Hepatocyte (in vitro differentiated cells): ENCODE measurements at places on chromosomes 12 and 14. TPM values are rescaled to one million over a fixed set of nuclear protein-coding genes. Genes with fewer than 3 reads are reported as not detected.

GRCh38 chr12:752695-753610 is 574 bp downstream of the WNK1 start:
- H3K27me3 ChIP-seq: no peaks in the 10 kb centered on the region
- H3K27ac ChIP-seq: peak overlapping the region; percentile 97
- peaks cover 12% of the 10 kb centered on the region for H3K4me1 ChIP-seq
- DNase-seq: peak; percentile 87
- peak overlapping the region; percentile 23 for H3K4me3 ChIP-seq

- H3K27ac ChIP-seq: peak overlapping the region; percentile 95
- H3K27me3 ChIP-seq: no peaks in the 10 kb centered on the region
- no peaks in the 10 kb centered on the region for H3K36me3 ChIP-seq
- DNase-seq: peak; percentile 55
- peak overlapping the region; percentile 45 for H3K4me3 ChIP-seq
Observed at GRCh38 chr12:49109641-49110463, 795 bp downstream of the LMBR1L start.

Gene DLGAP5
- 10.0 and 10.8 TPM in 2 replicates for total RNA-seq

Gene KRT83
- total RNA-seq: not detected in 2 replicates

Gene ERBB3
- total RNA-seq: 104 and 128 TPM in 2 replicates

DNA sequence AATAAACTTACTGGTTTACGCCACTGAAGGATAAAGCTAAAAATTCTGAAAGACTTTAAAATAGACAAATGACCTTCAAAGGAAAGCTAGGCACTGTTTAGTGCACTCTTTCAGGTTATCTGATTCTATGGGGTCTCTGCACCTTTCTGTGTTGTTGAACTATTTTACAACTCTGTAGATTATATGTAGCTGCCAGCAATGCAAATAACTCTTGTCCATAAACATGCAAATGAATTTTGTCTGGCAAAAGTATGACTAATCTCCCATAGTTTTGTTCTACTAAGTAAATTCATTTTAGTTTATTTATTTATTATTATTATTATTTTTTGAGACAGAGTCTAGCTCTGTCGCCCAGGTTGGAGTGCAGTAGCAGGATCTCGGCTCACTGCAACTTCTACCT is 266.3 kb upstream of the CCDC196 start:
- no peak overlapping the region for H3K4me3 ChIP-seq
- no peaks in the 10 kb centered on the region for H3K36me3 ChIP-seq
- H3K27ac ChIP-seq: no peak overlapping the region
- H3K4me1 ChIP-seq: no peaks in the 10 kb centered on the region
- no peak for DNase-seq

GRCh38 chr12:5138256-5138655 is 94.6 kb downstream of the KCNA5 start:
- no peaks in the 10 kb centered on the region for H3K4me1 ChIP-seq
- no peaks in the 10 kb centered on the region for H3K36me3 ChIP-seq
- no peak for DNase-seq
- no peak overlapping the region for H3K4me3 ChIP-seq

DNA sequence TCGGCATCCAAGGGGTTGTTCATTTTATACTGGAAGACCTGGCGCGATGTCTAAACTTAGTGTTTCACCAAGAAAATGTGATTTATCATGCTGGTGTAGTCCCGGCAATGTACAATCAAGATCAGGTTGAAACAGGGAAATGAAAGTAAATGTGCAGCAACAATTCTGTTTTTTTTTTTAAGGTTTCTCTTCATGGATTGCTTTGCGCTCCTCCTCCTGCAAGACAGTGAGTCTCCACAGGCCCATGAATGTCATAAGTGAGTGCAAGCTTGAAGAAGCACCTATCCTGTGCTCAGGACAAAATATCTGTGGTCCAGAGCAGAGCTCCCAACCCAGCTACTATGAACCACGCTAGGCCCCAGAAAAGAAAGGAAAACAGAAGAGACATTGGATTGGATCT is 143.4 kb downstream of the KCNK10 start:
- H3K36me3 ChIP-seq: no peaks in the 10 kb centered on the region
- no peaks in the 10 kb centered on the region for H3K4me1 ChIP-seq
- no peak overlapping the region for H3K4me3 ChIP-seq

Gene CDKL1
- 6.1 and 13.1 TPM in 2 replicates for total RNA-seq

DNA sequence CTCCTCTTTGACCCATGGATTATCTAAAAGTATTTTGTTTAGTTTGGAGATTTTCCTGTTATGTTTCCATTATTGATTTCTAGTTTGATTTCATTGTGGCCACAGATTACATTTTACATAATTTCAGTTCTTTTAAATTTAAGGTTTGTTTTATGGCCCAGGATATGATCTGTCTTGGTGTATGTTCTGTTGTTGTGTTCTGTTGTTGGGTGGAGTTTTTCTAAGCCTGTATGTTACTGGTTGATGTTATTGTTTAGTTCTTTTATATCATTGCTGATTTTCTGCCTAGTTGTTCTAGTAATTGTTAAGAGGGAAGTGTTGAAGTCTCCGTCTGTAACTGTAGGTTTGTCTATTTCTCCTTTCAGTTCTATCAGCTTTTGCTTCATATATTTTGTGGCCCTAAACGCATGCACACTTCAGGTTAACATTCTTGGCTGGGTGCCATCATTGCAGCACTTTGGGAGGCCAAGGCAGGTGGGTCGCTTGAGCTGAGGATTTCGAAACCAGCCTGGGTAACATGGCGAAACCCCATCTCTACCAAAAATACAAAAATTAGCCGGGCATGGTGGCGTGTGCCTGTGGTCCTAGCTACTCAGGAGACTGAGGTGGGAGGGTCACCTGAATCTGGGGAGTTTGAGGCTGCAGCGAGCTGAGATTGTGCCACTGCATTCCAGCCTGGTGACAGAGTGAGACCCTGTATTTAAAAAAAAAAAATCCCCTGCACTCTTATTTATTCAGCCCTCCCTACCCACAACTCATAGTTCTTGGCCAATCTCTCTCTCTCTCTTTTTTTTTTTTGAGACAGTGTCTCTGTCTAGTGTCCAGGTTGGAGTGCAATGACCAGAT is 28.1 kb upstream of the CFL2 start:
- H3K27me3 ChIP-seq: no peaks in the 10 kb centered on the region
- DNase-seq: no peak
- no peaks in the 10 kb centered on the region for H3K36me3 ChIP-seq
- no peak overlapping the region for H3K27ac ChIP-seq

- no peaks in the 10 kb centered on the region for H3K36me3 ChIP-seq
- peak; percentile 6 for DNase-seq
- no peak overlapping the region for H3K27ac ChIP-seq
- no peak overlapping the region for H3K4me3 ChIP-seq
- no peaks in the 10 kb centered on the region for H3K27me3 ChIP-seq
Observed at GRCh38 chr12:79121486-79121885, 256.9 kb downstream of the SYT1 start.

Gene C3AR1
- total RNA-seq: 1.2 and 2.1 TPM in 2 replicates

GRCh38 chr12:119578112-119578511 is 15.5 kb upstream of the TMEM233 start:
- no peak overlapping the region for H3K4me3 ChIP-seq
- no peaks in the 10 kb centered on the region for H3K27me3 ChIP-seq
- no peak for DNase-seq

Gene KCNMB4
- total RNA-seq: 4.6 and 9.2 TPM in 2 replicates

Gene ZBTB42
- 8.6 and 13.0 TPM in 2 replicates for total RNA-seq

GRCh38 chr14:104666981-104667380 is 22.4 kb upstream of the INF2 start:
- H3K27me3 ChIP-seq: no peaks in the 10 kb centered on the region
- H3K4me3 ChIP-seq: no peak overlapping the region
- peaks cover 12% of the 10 kb centered on the region for H3K4me1 ChIP-seq
- no peaks in the 10 kb centered on the region for H3K36me3 ChIP-seq
- DNase-seq: no peak

Gene TULP3
- total RNA-seq: 19.0 TPM in 2 replicates
